Caco-2 (cell line): ENCODE measurements at places on chromosomes 7 and 10. TPM values are rescaled to one million over a fixed set of nuclear protein-coding genes. Genes with fewer than 3 reads are reported as not detected.

Gene ETV1
- total RNA-seq: 0.30 and 0.52 TPM in 2 replicates

Gene OPN1SW
- not detected in 2 replicates for total RNA-seq

GRCh38 chr7:64997164-64997908 lies 6.5 kb upstream of the ZNF117 start:
- DNase-seq: no peak

DNA sequence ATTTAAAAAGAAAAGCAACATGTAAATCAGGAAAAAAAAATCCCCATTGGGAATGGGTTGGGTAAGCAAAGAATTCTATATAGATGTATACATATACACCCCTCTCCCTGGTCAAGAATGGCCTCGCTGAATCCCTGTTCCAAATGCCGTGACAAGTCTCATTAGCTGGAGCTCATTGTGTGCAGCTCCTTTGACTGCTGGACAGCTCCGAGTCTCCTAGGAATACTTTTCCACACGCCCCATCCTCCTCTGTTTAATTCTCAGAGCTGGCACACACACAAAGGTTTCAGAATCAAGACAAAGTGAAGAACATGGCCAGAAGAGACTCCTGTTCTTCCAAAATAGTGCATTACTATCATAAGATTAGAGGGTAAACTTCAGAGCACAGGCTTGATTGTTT lies 130.9 kb upstream of the MKLN1 start:
- DNase-seq: no peak

GRCh38 chr10:14486777-14487487 lies 156.2 kb upstream of the FRMD4A start:
- no peak for DNase-seq

DNA sequence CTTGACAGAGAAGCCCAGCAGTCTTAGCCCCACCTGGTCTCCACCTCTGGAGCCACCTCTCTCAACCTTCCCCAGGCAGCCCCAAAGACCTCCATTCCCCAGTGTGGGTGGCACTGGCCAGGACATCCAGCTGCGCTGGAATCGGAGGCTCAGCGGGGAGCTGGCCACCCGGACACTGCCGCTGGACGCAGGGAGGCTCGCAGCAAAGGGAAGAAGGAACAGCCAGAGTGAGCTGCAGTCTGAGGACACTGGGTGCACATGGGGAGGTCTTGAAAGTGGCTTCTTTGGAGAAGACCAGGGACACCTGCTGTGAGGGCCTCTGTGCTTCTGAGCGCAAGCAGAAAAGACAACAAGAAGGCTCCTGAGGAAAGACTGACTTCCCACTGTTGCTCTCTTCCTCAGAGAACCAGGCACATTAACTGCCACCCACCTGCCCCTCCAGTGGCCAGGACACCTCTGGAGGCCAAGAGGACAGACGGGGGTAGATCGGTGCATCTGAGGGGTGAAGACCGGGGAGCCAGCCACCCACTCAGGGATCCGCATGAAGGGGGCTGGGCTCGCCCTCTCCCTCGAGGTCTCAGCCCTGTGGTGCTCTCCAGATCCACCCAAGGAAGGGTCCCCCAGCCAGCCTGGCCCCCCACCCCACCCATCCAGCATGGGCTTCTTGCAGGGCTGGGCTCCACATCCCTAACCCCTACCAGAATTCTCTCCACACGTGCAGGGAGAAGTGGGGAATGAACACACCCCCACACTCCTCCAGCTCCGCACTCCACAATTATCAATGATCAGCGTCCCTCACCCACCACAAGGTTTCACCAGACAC lies 1.8 kb downstream of the CAMK2B start:
- no peak for DNase-seq

- no peak for DNase-seq
These were observed 38.4 kb downstream of the CARD11 start for GRCh38 chr7:3005257-3005656.
